Forelimb muscle (tissue), 1 donor: ENCODE measurements at places on chromosomes 3 and 15. TPM values are rescaled to one million over a fixed set of nuclear protein-coding genes. Genes with fewer than 3 reads are reported as not detected.
A peak's percentile ranks its signal among the peaks of the same experiment; 100 is the strongest.

The XCR1 gene
- polyA plus RNA-seq, result 0.27 TPM

The ARRDC4 gene
- polyA plus RNA-seq, result 16.2 TPM

DNA sequence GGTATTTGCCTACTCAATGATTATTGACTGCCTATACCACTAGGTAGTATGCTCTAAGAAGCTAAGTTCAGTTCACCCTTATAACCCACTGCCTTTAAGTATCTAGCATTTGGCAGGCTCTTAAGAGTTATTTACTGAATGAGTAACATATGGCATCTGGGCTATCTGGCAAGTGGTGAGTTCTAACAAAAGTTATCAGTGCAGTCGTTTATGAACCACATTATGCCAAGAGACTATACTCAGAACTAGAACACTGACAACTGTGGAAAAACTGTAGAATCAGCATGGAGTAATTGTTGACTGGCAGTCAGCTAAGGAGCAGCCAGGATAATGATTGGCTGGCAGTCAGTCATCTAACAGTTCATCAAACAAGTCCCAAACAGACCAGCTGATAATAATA is 25.8 kb downstream of the RAF1 start:
- DNase-seq, result no peak

GRCh38 chr3:14920536-14920935 is 26.8 kb upstream of the NR2C2 start:
- no peak for DNase-seq

The NUP210 gene
- polyA plus RNA-seq, result 8.7 TPM

GRCh38 chr15:76024021-76024768 is 12.0 kb upstream of the NRG4 start:
- DNase-seq, result no peak

DNA sequence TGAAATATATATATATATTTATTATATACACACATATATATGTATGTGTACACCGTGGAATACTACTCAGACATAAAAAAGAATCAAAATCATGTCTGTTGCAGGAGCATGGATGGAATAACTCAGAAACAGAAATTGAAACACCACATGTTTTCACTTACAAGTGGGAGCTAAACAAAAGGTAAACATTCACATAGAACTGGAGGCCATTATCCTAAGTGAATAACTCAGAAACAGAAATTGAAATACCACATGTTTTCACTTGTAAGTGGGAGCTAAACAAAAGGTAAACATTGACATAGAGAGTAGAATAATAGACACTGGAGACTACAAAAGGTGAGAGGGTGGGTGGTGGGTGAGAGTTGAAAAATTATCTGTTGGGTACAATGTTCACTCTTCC is 171.5 kb upstream of the GOLIM4 start:
- no peak for DNase-seq

The SLC28A2 gene
- 0.13 TPM for polyA plus RNA-seq

DNA sequence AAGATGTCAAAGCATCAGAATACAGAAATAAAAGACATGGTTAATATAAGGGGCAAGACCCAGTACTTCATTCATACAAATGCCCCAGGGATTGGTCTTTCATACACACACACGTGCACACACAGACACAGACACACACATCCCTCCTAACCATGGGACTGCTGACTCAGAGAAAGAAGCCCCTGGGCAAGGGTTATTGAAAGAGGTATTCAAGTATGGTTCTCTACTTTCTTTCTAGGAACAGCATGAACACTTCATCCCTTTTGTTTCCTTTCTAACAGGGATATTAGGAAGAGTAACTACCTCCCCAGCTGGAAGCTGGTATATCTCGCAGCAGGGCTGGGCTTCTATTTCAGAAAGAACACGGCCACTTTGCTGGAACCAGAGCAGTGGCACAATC is 33.2 kb upstream of the ZFAND6 start:
- no peak for DNase-seq

GRCh38 chr3:42176242-42177034 is 85.3 kb downstream of the TRAK1 start:
- DNase-seq, result no peak

DNA sequence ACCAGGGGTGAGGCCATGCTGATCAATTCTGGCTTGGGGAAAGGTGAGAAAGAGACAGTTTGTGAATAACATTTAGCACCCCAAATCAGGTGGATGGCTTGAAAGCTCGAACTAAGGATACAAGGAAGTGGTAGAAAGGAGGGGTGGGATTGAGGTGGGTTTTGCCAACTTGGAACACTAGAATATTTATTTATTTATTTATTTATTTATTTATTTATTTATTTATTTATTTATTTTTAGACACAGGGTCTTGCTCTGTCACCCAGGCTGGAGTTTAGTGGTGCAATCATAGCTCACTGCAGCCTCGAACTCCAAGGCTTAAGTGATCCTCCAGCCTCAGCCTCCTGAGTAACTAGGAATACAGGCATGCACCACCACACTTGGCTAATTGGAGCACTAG is 31.0 kb upstream of the THSD4 start:
- DNase-seq, result no peak

- no peak for DNase-seq
Measured at GRCh38 chr3:154818676-154819255, 261.4 kb upstream of the MME start.

The RSL24D1 gene
- 88.7 TPM for polyA plus RNA-seq

The SCAANT1 gene
- 1.0 TPM for polyA plus RNA-seq

DNA sequence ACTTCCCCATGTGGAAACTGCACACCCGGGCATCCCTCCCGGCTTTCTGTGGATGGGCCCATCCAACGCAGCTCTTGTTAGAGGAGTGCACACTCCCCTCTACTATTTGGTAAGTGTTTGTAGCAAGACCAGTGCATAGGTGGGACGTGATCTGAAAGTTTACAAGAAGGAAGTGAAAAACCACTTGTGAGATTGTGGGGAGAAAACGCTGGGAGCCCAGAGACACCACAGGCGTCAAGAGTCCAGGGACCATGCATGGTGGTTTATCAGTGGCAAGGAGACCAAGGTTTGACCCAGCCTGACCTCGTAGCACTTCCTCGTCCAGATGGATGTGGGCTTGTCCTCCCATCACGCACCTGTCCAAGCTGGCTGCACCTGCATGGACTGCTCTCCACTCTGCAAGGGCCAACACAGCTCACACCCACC is 51.6 kb downstream of the ATP10A start:
- DNase-seq, result no peak

The HHATL gene
- 73.4 TPM for polyA plus RNA-seq

- no peak for DNase-seq
Measured at GRCh38 chr3:40387001-40387894, at the start of gene ENTPD3. TSS of gene ENTPD3 (plus strand) at chr3:40387184. CDS start at chr3:40388058, 874 bp downstream.

- DNase-seq, result peak; percentile 72
Measured at GRCh38 chr3:186209810-186210752, 101.2 kb upstream of the ETV5 start.

GRCh38 chr3:21752749-21753347 is 1.8 kb upstream of the ZNF385D start:
- DNase-seq, result no peak

- no peak for DNase-seq
Measured at GRCh38 chr3:23797491-23797890, 8.3 kb upstream of the UBE2E1 start.

GRCh38 chr3:53708001-53708621 is 138.1 kb downstream of the CHDH start:
- DNase-seq, result no peak

The INSYN1 gene
- 5.2 TPM for polyA plus RNA-seq

DNA sequence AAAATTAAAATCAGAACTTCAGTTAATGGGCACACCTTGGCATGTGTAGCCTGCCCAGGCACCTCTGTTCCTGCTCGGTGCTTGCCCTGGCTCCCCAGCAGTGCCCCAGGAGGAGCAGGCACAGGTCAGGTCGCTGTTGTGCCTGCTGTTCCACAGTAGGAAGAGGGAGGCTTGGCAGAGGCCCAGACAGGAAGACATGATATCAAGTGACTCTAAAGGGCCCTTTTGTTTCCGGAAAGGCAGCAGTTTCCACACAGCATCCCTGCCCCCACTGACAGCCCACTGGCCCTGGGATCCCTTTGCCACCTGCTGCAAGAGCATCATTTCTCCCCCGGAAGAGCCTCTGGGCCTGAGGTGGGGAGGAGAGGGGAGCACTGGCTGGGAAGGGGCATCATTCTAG is 40.5 kb upstream of the HES1 start:
- no peak for DNase-seq

The OR5H15 gene
- not detected for polyA plus RNA-seq

GRCh38 chr15:71180986-71181853 is 65.9 kb downstream of the THSD4 start:
- DNase-seq, result no peak

The COPS2 gene
- 102 TPM for polyA plus RNA-seq

The GSK3B gene
- polyA plus RNA-seq, result 26.5 TPM

DNA sequence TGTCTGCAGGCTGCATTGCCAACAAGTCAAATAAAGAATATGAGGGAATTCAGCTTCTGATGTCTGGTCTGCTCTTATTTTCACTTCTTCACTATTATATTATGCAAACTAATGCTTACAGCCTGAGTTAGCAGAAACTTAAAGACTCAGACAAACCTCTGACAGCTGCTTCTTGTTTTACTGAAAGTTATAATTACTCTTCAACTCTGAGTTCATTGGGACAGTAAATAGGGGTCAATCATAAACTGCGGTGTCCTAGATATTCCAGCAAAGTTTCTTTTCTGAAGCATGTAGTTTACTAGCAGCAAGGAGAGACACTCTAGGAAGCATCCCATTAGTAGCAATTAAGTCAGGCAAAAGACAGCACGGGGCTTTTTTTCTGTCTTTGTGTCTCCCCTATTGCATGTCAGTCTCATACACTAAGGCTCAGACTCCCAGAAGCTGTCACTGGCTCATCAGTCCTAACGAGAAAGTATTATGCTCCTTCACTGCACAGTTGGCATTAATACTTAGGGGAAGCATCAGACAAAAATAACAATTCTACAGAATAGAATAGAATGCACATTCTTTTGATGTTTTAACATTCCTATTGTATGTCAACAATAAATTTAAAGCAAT is 1060.8 kb downstream of the ROBO1 start:
- DNase-seq, result no peak
